Omental fat pad (tissue), 4 donors: ENCODE measurements at places on chromosomes 5 and 9. TPM values are rescaled to one million over a fixed set of nuclear protein-coding genes. Genes with fewer than 3 reads are reported as not detected.

DNA sequence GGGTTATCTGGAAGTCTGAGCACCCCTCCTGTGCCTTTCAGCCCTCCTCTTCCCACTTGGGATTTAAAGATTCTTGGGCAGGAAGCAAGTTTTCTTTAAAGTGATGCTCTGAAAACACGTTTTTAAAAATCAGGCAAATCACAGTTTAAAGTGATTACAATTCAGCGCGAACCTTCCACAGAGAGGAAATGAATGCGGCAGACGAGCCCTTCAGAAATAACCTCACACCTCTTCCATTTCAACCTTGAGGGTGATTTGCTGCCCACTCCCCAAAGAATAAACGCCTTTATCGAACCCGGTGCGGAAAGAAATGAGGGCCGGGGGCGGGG is 2.3 kb upstream of the EFNA5 start:
- no peak for DNase-seq

- no peak for DNase-seq
These were observed 30.6 kb upstream of the MVB12B start for GRCh38 chr9:126295936-126296600.

DNA sequence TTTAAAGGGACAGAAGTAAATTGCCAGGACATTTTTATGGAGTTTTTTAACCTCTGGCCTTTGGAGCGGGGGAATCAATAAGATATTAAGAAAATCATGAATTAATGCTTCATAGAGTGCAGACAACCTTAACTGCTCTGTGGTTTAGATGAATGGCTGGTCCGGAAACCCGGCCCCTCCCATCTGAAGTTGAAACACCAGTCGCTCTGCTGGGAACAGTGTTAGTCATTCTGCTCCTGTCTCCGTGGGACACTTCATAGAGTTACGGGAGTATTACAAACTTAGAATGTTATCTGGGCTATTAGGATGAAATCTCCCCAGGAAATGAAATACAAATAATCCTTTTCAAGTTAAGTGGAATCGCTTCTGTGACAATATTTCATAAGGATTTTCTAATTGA is 110.1 kb upstream of the IRX2 start:
- DNase-seq, result no peak

- no peak for DNase-seq
These were observed 207.1 kb downstream of the VPS13A start for GRCh38 chr9:77384406-77384805.

DNA sequence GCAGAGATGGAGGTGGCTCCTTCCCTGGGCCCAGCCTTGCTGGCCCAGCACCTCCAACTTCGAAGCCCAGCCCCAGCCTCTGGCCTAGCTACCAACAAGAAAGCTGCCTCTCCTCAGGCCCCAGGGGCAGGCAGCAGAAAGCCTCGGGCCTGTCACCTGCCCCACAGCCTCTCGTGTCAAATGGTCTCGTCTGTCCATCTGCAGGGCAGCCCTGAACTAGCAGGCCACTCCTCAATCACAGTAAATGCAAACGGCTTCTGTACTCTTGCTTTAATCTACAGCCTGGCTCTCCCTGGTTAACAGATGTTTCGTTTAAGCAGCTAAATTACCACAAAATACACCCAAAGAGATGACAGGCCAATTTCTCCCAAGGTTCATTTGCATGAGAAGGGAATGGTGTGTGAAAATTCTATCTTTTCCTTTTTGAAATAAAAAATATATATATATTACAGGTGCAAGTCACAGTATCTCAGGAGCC is 21.5 kb downstream of the VAV2 start:
- no peak for DNase-seq

GRCh38 chr9:107685901-107686300 is 196.3 kb upstream of the KLF4 start:
- DNase-seq, result no peak

NACC2 gene
- 24.1 TPM for total RNA-seq

PTGR1 gene
- 54.4 TPM for total RNA-seq

DNA sequence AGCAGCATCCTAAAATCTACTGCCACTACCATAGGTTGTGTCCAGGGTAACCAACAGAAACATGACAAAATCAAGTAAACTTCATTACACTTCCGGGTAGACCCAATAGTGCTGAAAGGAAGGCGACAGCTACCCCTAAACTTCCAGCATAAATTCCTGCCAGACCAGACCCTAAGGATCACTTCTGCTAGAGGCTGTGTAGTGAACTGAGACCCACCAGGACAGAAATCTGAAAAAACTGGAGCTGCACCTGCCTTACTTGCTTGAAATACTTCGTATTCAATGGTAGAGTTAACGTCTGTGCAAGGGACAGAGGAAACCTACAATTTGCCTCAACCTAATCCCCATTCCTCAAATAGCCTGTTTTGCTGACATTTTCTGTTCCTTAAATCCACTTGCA is 1.0 kb upstream of the SECISBP2 start:
- no peak for DNase-seq

CCDC69 gene
- 118 TPM for total RNA-seq

GRCh38 chr5:157449011-157449723 is 10.8 kb upstream of the NIPAL4 start:
- DNase-seq, result no peak

DNA sequence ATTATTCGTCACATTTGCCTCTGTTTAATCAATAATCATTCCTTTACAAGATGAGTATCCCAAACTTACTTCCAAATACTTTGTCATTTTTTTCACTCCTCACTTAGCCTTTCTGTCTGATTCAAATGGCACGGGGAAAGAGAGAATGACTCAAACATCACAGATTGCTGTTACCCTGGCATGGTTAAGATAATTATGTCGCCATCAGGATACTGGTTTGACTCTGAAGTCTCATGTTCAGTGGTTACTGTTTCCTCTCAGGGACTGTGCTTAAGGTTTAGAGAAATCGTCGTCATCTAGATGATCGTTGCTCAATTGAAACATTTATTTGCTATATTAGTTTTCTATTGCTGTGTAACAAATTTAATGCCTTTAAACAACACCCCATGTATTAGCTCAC is 45.2 kb upstream of the RAD23B start:
- no peak for DNase-seq

PTGES gene
- total RNA-seq, result 4.2 TPM
